ENCODE measurements at places on chromosomes 5 and 9. TPM values are rescaled to one million over a fixed set of nuclear protein-coding genes. Genes with fewer than 3 reads are reported as not detected.

The FBXO4 gene
- 16.0 TPM for total RNA-seq

The RC3H2 gene
- 49.7 TPM for total RNA-seq

The SNCB gene
- not detected for total RNA-seq

The ZNF658 gene
- total RNA-seq, result 3.7 TPM

The UBAC1 gene
- 32.6 TPM for total RNA-seq

The RNF183 gene
- not detected for total RNA-seq

The SHISAL2B gene
- not detected for total RNA-seq

The SPATA31A3 gene
- total RNA-seq, result not detected

The F12 gene
- 1.3 TPM for total RNA-seq

The FGFR4 gene
- 0.29 TPM for total RNA-seq

The MCC gene
- total RNA-seq, result 7.5 TPM

The RIC1 gene
- 22.6 TPM for total RNA-seq

The IL31RA gene
- total RNA-seq, result not detected

The CCDC171 gene
- total RNA-seq, result 2.5 TPM

The OR1J2 gene
- total RNA-seq, result not detected

The FAM153A gene
- 0.54 TPM for total RNA-seq

The COX7C gene
- total RNA-seq, result 432 TPM

The FSD1L gene
- total RNA-seq, result 9.2 TPM

The RLN1 gene
- 1.5 TPM for total RNA-seq

The NDUFB6 gene
- total RNA-seq, result 56.6 TPM

The FOXD4L6 gene
- not detected for total RNA-seq

The TMEM252 gene
- total RNA-seq, result not detected

The ARRDC3 gene
- total RNA-seq, result 13.5 TPM

The ST6GALNAC4 gene
- 64.7 TPM for total RNA-seq

The NEUROG1 gene
- total RNA-seq, result not detected

The ADGRV1 gene
- total RNA-seq, result 0.18 TPM

The PCDHGA7 gene
- 0.07 TPM for total RNA-seq

The RETREG1 gene
- 18.1 TPM for total RNA-seq

The SLC34A1 gene
- total RNA-seq, result 0.19 TPM

The KLF4 gene
- 0.53 TPM for total RNA-seq

The TOR1B gene
- total RNA-seq, result 31.5 TPM

The PCDHGB5 gene
- total RNA-seq, result not detected

The CYLC2 gene
- not detected for total RNA-seq

The FRRS1L gene
- total RNA-seq, result not detected

The RNF44 gene
- total RNA-seq, result 96.5 TPM

The NFX1 gene
- total RNA-seq, result 46.3 TPM

The KIAA1958 gene
- 11.6 TPM for total RNA-seq

The AHRR gene
- total RNA-seq, result 56.8 TPM

The SLC9A3 gene
- 1.7 TPM for total RNA-seq

The GCNT1 gene
- total RNA-seq, result 25.0 TPM

The ISCA1 gene
- 20.0 TPM for total RNA-seq

The CATSPER3 gene
- total RNA-seq, result 0.82 TPM

The CCDC192 gene
- total RNA-seq, result not detected

The PCDHB3 gene
- total RNA-seq, result not detected

The BARHL1 gene
- not detected for total RNA-seq

The SNX24 gene
- total RNA-seq, result 4.2 TPM

The OLFM1 gene
- not detected for total RNA-seq

Data from activated CD8-positive, alpha-beta memory T cell treated with anti-CD3 and anti-CD28 coated beads, Interleukin-2, amount 10 ng/mL, durations not matched to agents 7 days and 5 days (primary cell).